Activated naive CD4-positive, alpha-beta T cell (primary cell): ENCODE measurements at places on chromosomes 2 and 18.

DNA sequence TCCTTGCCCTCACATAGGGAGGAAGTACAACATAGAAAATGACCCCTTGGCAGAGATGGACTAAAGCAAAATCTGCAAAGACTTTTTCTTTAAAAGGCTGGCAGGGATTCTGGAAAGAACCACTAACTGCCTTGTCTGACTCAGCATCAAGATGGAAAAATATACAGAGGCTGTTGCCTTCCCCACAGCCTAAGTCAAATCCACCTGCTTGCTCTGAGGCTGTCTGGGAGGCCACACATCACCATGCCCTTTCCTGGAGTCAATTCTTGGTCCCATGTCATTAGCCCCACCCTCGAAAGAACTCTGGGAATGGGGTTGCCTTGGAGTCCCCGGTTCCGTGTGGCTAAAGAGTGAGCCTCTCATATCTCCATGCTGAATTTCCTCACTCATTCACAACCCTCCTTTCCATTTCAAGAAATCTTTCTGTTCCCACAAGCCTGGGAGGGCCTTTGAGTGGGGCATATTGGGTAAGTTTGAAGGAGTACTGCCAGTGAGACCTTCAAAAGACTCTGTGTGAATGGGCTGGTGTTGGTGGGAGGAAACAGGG is 39.4 kb downstream of the BMP10 start:
- DNase-seq, result no peak

- no peak for DNase-seq
Observed at GRCh38 chr2:25371253-25372241, 29.8 kb upstream of the DNMT3A start.

GRCh38 chr2:120509991-120510735 is 164.2 kb downstream of the INHBB start:
- no peak for DNase-seq

DNA sequence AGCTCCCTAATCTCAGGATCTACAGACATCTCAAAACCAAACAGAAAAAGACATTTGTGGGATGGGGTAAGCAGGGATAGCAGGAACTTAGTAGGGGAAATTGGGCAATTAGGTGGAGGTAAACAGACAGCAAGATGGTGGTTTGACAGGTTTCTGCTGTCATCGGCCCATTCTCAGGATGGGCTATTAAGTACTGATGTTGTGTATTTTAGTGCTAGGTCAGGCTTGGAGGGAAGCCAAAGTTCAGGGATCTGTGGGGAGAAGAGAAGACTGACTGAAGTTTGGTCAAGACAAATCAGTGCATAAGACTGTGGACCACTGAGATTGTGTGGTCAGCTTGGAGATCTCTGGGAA is 96.8 kb upstream of the THUMPD2 start:
- DNase-seq, result no peak
